Stimulated activated CD4-positive, alpha-beta T cell treated with anti-CD3 and anti-CD28 coated beads, Interleukin-1b, Interleukin-23, amount 100 ng/mL, for 48 hours (primary cell): ENCODE measurements at places on chromosomes 3 and 15.

- DNase-seq: no peak
Observed at GRCh38 chr15:48602358-48603122, 43.0 kb downstream of the FBN1 start.

GRCh38 chr3:187989575-187990153 is 164.3 kb upstream of the LPP start:
- no peak for DNase-seq

- DNase-seq: no peak
Observed at GRCh38 chr3:101943029-101943428, 93.7 kb downstream of the NFKBIZ start.

DNA sequence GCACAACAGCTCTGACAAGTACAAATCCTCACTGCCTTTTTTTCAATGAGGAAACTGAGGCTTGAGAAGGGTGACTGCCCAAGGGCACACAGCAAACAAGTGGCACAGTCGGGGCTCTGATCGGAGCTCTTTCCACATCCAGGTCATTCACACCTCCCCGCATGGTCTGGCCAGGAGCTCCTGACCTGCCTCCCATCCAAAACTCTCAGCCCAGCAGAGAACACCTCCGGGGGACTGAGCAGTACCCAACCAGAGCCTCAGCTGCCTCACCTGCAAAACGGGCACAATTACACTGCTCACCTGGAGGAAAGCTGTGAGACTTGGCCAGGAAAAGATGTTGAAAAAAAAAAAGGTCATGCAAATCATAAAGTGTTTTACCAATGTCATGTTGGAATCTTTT is 36.5 kb downstream of the WNT7A start:
- no peak for DNase-seq

DNA sequence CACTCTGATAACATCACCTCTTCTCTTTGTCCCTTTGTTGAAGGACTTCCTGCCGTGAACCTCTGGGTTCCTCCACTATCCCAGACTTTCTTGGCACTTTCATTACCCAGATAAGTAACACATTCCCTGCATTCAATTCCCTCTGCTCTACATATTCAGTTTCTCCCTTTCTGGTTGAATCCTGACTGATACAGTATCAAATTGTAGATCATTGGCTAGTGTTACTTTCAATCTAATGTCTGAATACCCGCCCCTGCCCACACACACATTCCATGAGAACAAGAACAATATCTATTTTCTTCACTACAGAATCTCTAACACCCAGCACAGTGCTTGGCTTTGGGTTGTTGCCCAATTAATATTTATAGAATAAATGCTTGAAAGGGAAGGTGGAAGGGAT is 163.5 kb downstream of the ABHD5 start:
- DNase-seq: no peak

DNA sequence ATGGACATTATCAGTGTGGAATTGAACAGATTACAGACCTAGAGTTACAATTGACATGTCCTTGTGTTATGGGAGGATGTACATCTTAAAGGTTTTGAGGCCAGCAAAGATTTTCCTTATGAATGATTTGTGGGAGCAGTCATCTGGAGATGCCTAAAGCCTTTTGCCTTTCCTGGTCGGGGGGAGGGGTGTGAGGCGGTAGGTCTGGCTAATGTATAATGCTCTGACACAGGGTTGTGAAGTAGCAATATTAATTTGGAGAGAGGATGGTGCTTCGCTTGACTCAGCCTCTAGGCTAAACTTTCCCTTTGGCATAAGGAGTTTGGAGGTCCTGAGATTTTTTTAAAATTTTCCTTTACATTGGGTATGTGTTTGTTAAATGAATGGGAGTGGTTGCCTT is 23.3 kb downstream of the FBXO22 start:
- DNase-seq: no peak

DNA sequence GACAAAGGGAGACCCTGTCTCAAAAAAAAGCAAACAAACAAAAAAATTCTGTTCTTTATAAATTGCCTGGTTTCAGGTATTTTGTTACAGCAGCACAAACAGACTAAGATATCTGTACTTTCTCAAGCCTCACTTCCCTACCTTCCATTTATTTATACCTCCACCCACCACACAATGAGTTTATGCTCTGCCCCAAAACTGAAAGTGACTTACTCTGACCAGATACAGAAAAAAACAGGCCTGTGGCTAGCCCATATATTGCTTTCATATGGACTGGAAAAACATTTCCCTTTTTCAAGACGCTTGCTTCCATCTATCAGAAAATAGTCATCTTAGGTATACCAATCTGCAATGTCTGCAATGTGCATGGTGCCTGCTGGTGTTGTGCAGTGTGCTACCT is 8.7 kb upstream of the GPD1L start:
- DNase-seq: no peak

DNA sequence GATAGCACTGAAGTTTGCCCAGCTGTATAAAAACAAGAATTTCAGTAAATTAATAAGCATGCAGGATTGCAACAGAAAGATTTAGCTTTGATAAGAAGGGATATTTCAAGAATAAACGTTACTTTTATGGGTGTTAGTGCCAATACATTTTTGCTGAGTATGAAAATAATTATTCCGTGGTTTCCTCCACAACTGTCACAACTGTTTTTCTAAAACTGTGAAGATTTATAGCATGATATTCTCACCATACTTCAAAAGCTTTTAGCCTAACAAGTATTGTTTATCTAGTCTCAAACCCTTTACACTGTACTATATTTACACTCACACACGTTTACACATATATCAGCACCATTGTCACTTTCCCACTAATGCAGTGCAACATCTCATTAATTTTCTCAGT is 200.5 kb downstream of the TPRG1 start:
- DNase-seq: no peak

GRCh38 chr3:57673156-57673555 is 19.7 kb downstream of the DENND6A start:
- no peak for DNase-seq

DNA sequence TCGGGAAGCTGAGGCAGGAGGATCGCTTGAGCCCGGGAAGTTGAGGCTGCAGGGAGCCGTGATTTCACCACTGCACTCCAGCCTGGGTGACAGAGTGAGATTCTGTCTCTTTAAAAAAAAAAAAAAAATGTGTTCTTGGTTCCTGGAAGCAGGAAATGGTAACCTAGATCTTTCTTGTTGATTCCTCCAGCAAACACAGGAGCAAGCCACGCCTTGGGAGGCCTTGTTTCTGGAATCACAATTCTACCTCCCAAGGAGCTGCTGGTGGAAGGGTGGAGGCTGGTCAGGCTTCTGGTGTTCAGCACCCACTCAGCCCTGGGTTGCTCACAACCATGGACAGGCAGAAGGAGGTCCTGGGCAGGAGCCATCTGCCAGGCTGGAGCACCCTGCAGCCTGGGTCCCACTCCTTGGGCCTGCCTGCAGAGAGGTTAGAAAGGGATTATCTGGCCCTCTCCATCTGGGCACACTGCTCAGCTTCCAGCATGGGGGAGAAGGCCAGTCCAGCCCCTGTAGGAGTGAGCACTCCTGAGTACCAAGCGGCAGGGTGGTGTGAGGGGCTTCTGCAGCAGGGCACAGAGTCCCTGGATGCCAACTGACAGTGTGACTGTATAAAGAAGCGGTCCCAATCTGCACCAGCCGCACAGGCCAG is 65.6 kb downstream of the ABTB1 start:
- no peak for DNase-seq

GRCh38 chr3:15845475-15845874 is 47.7 kb upstream of the ANKRD28 start:
- DNase-seq: no peak

GRCh38 chr15:32659340-32660155 is 18.0 kb downstream of the SCG5 start:
- no peak for DNase-seq

DNA sequence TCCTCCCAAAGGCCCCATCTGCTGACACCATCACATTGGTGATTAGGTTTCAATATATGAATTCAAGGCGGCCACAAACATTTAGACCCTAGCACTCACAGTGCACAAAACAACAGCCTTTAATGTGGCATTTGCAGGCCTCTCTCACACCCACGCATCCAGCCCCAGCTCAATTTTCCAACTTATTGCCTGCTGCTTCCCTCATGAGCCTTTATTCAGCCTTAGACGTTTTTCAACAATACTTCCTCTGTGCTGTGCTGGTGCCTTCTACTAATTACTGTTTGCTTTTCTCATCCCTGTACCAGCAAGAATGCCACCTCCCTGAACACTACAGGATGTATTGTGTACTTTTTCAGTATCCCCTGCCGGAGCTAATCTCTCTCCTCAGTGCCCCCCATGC is 334.6 kb downstream of the GABRB3 start:
- no peak for DNase-seq

DNA sequence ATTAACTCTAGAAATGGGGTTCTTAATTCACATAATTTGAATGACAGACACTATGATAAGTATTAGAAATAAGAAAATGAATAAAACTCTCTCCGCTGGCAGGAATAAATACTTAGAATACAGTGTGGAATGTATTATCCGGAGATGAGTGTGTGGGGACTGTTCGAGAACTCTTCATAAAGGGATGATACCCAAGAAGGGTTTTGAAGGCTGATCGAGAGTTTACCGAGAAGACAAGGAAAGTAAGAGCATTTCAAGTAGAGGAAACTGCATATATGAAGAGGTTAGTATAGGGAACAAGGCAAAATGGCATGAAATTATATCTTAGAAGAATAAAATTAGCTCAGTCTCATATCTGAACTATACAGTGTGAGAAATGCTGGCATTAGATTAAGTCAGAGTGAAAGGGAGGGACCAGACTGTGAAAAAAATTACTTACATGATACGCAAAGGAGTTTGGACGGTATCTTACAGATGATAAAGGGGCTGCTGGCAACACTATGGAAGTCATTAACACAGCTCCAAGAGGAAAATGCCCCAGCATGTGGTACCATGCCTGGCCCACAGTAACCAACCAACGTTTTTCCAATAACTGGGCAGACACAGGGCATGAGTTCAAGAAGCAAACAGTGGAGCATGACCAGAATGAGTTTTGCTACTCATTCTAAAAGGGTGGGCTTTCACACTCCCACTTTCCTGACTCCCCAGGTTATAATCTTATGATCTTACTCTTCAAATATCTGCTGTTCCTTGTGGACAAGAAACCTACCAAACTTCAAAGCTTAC is 6.5 kb downstream of the DCBLD2 start:
- DNase-seq: no peak

DNA sequence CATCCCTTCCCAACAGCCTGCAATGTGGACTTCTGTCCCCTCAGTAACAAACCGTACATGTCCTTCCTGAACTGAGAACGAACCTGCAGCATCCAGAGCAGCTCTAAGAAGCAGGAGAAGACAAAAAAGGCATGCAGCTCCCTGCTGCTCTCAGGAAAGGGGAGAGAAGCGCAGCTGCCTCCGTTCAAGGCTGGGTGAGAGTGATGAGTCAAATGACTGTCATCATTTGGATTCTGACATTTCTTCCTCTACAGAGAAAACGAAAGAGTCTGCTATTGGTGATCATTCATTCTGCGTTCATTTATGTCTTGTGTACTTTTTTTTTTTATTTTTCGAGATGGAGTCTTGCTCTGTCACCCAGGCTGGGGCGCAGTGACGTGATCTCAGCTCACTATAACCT is 677.8 kb downstream of the FHIT start:
- DNase-seq: no peak

- DNase-seq: no peak
Observed at GRCh38 chr3:73419179-73419803, 205.4 kb downstream of the PDZRN3 start.

DNA sequence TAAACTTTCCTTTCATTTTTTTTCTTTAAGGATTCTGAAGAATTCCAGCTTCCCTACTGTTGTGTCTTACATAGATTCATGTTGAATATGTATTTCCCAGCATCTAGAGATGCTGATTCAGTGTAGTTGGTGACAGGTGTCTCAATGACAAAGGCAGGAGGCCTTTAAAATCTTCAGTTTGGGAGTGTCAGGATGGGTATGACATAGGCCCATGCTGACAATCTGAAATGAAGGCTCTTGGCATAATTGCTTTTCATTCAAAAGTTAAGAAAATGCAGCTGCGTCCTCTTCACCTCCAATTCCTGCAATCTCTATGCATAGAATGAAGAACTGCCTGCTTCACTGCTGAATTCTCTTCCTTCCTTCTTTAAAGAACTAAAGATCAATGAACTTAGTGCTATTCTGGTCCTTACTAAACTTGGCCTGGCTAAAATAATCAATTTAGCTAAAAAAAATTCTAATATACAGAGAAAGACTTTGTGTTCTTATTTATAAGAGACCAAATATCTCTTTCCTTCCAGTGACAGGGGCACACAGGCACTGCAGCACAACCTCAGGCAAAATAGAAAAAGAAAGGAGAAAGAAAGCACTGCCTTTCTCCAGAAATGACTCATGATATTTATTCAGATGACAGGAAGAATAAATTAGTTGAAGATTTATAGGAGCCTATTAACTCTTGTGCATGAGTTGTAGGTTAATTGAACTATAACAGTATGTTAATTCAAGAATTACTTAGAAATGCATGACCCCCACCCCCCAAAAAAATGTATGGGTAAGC is 152.6 kb upstream of the GBE1 start:
- no peak for DNase-seq

GRCh38 chr3:34864011-34864410 is 775.3 kb upstream of the ARPP21 start:
- no peak for DNase-seq

DNA sequence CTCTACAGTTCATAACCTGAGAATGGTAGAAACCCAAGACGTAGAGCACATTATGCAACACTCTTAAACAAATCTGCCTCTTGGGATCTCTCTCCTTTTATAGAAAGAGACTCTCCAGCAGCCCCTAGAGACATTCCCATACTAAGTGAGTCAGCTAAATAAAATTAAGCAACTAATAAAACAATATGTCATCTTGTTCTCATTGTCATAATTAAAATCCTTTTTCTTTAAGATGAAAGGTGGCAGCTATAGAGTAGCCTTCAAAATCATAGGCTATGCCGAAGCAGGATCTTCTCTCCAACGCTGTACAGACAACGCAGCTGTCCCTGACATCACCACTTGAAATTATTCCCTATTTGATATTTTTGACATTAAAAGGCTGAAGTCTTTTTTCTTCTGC is 790.0 kb downstream of the FHIT start:
- DNase-seq: no peak

DNA sequence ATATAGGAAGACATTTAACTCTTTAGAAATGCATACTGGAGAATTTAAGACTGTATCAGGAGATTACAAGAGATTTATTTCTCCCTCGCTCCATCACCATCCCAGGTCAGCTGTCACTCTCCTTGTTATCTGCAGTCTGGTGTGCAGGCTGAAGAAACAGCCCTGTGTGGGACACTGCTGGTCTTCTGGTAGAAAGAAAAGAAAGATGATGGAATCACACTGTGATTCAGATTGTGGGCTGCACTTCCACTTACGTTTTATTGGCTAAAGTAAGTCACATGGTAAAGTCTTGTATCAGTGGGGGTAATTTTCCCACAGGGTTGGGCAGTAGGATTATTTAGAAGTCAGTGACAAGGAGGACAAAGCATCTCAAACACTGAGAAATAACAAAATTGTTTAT is 18.1 kb upstream of the ATP1B3 start:
- DNase-seq: no peak

- DNase-seq: no peak
Observed at GRCh38 chr3:197801891-197802778, 11.1 kb downstream of the LRCH3 start.
